ENCODE measurements at places on chromosomes 1 and 21.

GRCh38 chr1:31705080-31705866 is 1.5 kb upstream of the COL16A1 start:
- no peak for DNase-seq

DNA sequence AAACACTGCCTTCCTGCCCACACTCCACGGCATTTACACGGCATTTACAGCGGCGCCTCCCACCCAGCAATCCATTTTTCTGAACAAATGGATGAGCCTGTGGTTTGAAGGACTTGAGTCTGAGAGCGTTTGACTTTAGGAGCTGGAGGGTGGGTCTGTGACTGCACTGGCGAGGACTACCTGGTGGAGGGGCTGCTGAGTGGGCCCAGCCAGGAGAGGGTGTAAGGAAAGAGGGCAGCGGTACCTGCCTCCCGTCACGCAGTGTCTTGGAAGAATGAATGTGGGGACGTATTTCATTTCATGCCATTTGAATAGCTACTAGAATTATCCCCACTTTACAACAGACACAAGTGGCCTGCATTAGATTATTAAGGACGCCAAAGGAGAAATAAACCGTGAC is 62.9 kb downstream of the B3GALT5 start:
- no peak for DNase-seq

DNA sequence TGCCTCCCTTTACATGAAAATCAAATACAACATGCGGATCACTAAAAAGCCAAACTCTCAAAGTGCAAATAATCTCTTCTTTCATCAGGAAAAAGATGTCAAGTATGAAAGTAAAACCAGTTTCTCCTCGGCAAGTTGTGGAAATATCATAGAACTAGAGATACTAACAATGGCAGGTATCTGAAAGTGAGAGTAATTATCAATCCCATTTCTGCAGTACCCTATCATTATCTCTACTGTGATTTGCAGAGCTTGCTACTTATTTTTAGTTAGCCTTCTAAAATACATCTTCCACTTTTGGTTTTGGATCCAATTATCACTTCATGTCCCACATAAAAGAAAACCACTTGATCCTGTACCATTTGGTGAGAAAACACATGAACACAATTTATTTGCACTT is 3.0 kb downstream of the TP53BP2 start:
- DNase-seq, result no peak

DNA sequence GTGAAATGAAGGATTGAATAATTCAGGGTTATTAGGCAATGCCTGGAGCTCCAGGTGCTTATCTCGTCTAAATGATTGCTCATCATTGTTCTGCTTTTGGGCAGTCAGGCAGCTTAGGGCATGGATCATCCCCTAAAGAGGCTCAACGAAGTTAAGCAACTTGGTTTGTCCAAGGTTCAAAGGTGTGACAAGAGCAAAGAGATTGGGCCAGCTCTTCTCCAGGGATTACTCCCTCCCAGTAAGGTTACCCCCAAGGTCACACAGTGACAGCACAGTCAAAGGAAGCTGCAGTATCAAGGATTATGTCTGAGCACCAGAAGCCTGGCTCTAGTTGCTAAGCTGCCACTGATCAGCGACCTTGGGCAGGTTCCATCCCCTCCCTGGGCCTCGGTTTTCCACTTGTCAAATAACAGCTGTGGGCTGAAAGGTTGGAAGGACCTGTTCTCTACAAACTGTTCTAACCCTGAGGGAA is 6.8 kb downstream of the ETNK2 start:
- no peak for DNase-seq

DNA sequence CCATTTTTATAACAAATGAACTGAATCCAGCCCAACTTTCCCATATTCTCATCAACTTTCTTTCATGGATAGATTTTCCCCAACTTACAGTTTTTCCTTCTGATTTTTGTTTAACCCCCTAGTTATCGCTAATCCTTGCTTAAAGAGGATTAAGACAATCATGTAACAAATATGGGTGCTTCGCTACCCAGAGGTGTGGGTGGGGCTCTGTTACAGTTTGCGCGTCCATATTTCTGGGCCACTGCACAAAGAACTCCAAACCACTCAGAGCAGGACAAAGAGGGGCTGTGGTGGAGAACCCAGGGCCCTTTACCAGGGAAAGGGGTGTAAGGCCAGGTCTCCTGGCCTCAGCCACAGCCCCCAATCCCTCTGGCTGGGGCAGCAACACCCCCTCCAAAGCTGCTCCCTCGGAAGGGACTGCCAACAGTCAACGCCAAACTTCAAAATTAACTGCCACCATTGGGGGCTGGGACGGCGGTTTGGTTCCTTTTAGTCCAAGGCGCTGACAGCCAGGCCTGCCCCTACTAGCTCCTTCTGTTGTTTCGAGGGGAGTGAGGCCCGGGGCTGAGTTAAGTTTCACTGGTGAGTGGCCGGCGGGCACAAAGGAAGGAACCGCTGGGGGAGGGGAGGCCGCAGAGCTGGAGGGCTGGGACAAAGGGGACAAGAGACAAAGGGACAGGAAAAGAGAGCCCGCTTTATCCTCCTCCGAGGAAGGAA is 27.9 kb downstream of the SSBP3 start:
- DNase-seq, result no peak

GRCh38 chr1:187477103-187477502 is 648.4 kb downstream of the PLA2G4A start:
- DNase-seq, result no peak

- no peak for DNase-seq
Measured at GRCh38 chr1:30855686-30856259, 52.8 kb downstream of the SDC3 start.

DNA sequence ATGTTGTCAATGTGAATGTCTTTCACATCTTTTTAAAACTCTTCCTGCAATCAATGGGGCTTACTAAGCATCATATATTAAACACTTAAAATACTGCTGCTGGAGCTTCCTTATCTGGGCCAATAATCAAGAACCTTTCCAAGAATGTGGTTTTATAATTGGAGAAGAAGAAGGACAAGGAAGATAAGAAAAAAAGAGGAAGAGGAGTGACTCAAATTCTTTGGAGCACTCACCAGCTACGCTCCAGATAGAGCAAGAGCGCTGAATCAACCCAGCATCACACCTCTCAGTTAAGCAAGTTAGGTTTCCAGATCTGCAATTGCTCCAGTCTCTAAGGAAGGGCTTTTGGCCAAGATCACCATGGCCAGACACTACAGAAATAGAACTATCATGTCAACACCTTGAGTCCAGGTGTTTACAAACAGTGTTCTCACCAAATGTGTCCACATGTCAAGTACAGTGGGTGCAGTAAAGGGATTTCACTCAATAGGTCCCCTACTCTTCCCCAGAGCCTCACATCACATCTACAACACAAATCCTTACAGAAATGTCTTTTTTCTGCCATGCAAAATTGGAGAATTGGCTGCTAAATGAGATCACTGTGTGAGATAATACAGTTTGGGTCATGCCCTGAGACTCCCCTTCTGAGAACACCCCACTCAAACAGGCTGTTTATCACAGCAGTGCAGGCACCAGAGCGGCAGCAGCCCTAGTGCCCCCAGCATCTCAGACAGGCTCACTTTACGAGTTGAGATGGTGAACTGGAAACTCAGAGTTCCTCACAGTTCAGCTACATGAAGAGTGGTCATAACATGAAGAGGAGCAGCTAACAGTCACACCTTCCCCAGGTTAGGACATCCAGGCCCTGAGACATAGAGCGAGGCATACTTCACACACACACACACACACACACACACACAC is 1.7 kb upstream of the SPRR2B start:
- DNase-seq, result no peak
